ENCODE measurements at places on chromosomes 4 and X. TPM values are rescaled to one million over a fixed set of nuclear protein-coding genes. Genes with fewer than 3 reads are reported as not detected.
A peak's percentile ranks its signal among the peaks of the same experiment; 100 is the strongest.

The RIPPLY1 gene
- not detected for total RNA-seq

GRCh38 chr4:83701041-83701440 is 165.1 kb downstream of the GPAT3 start:
- H3K27me3 ChIP-seq = no peaks in the 10 kb centered on the region
- no peak overlapping the region for H3K4me3 ChIP-seq
- no peak for DNase-seq
- H3K27ac ChIP-seq = no peak overlapping the region

The ZDHHC15 gene
- 3.5 TPM for total RNA-seq

The BRS3 gene
- not detected for total RNA-seq

GRCh38 chrX:103845165-103845653 is 13.2 kb upstream of the RAB9B start:
- DNase-seq = peak; percentile 29
- H3K36me3 ChIP-seq = no peaks in the 10 kb centered on the region
- no peaks in the 10 kb centered on the region for H3K27me3 ChIP-seq
- H3K4me1 ChIP-seq = no peaks in the 10 kb centered on the region

DNA sequence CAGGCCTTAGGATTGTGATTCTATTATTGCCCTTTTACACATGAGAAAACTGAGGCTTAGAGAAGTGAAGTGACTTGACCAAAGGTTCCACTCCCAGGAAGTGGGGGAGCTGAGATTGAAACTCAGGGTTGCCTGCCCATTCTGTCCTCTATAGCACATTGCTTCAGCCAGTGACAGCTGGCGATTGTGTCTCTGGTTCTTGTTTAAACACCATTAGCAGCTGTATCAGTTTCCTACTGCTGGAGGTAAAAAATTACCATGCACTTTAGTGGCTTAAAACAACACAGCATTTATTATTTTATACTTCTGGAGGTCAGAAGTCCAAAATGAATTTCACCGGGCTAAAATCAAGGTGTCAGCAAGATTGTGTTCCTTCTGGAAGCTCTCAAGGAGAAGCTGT is 205.8 kb upstream of the MAMLD1 start:
- no peak overlapping the region for H3K4me3 ChIP-seq
- no peaks in the 10 kb centered on the region for H3K36me3 ChIP-seq
- H3K27ac ChIP-seq = no peak overlapping the region
- no peaks in the 10 kb centered on the region for H3K4me1 ChIP-seq
- no peaks in the 10 kb centered on the region for H3K27me3 ChIP-seq
- DNase-seq = no peak

The GSX2 gene
- total RNA-seq = not detected

DNA sequence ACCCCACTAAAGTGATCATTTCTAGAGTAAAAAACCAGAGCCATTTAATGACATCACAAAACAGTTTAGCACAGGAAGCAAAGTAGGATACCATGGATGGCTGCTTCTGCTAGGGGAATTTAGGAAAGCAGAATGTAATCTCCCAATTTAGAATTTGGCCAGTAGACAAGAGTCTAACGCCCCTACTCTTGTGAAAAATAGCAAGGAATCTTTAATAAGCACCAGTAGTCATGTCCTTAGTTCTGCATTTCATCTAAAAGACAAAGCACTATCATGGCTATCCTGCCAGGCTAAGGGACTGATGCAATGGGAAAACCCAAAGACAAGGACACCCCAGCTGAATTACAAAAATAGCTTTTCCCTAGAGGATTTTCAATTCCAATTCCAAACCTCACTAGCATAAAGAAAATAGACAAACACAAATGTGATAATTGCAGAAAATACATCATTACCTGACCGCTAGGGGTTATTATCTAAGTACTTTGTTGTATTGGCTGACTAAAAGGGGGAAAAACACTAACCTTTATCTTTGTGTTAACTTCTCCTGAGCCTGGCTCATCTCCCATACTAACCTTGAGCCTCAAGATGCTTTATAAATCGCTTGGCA is 2.6 kb upstream of the AMMECR1 start:
- H3K4me1 ChIP-seq = peaks cover 2% of the 10 kb centered on the region
- no peak overlapping the region for H3K4me3 ChIP-seq
- H3K27ac ChIP-seq = no peak overlapping the region
- H3K36me3 ChIP-seq = no peaks in the 10 kb centered on the region
- DNase-seq = no peak

- no peak for DNase-seq
- H3K4me3 ChIP-seq = no peak overlapping the region
- H3K27ac ChIP-seq = no peak overlapping the region
- H3K27me3 ChIP-seq = no peaks in the 10 kb centered on the region
- H3K4me1 ChIP-seq = peaks cover 11% of the 10 kb centered on the region
These were observed 147.5 kb upstream of the ANK2 start for GRCh38 chr4:112901962-112902411.

- H3K4me3 ChIP-seq = no peak overlapping the region
- no peak overlapping the region for H3K27ac ChIP-seq
- no peak for DNase-seq
- no peaks in the 10 kb centered on the region for H3K36me3 ChIP-seq
- no peaks in the 10 kb centered on the region for H3K27me3 ChIP-seq
- H3K4me1 ChIP-seq = no peaks in the 10 kb centered on the region
These were observed 48.3 kb upstream of the C4orf54 start for GRCh38 chr4:99705891-99706290.

GRCh38 chrX:153778181-153778580 is 2.7 kb upstream of the SRPK3 start:
- no peak overlapping the region for H3K27ac ChIP-seq
- DNase-seq = no peak
- H3K4me1 ChIP-seq = no peaks in the 10 kb centered on the region
- no peaks in the 10 kb centered on the region for H3K36me3 ChIP-seq
- H3K27me3 ChIP-seq = no peaks in the 10 kb centered on the region

DNA sequence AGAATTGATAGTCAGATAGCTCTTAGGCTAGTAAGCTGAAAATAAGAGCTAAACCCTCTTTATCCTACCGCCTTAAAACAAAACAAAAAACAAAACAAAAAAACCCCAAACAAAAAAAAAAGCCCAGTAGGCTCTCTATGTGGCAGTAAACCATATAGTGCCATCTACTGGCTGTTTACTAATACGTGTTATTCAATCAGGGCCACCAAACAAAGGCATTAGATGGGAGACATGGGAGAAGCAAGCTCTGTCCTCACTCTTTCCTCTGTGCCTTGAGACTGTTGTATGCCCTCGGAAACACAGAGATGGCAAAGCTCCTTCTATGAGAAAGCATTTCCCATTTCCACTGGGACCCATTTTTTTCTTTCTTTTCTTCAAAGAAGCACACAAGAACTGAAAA is 148.8 kb upstream of the MID1 start:
- no peaks in the 10 kb centered on the region for H3K27me3 ChIP-seq
- H3K4me1 ChIP-seq = no peaks in the 10 kb centered on the region
- H3K27ac ChIP-seq = no peak overlapping the region
- no peaks in the 10 kb centered on the region for H3K36me3 ChIP-seq

DNA sequence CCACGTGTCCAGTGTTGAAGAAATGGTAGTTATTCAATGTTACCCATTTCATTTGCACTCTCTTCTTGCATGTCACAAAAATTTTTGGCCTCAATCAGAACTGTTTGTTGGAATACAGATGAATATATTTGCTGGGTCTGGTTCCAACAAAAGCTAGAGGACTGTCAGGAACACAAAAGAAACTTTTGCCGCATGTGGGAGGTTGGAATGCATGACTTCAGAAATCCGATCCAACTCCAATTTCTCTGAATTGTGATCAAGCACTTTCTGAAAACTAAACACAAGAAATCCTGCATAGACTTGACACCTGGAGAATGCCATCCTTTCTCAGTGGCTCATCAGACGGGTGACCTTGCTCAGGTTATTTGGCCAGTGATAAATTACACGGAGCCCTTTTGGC is 15.4 kb downstream of the SETD7 start:
- DNase-seq = no peak
- no peak overlapping the region for H3K27ac ChIP-seq
- no peaks in the 10 kb centered on the region for H3K36me3 ChIP-seq
- H3K4me1 ChIP-seq = 0 out of 2 replicates have a peak, but pooled peaks cover 2% of the 10 kb centered on the region
- no peak overlapping the region for H3K4me3 ChIP-seq
- no peaks in the 10 kb centered on the region for H3K27me3 ChIP-seq

DNA sequence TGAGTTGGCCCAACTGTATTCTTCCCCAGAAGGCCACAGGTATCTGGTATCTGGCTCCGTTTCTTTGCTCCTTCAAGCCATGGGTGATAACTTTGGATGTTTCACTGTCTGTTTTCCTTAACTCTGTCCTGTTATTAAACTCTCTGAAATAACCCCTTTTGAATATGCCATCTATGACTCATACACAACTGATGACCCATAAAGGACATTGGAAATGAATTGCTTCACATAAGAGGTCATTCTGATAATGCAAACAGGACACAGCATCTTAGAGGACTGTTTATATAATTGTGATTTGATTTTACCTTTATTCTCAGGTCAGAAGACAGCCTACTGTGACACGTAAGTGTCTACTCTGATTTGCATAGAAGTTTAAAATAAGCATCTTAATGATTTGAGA is 227.7 kb downstream of the VEGFC start:
- no peak for DNase-seq
- H3K4me1 ChIP-seq = no peaks in the 10 kb centered on the region
- H3K36me3 ChIP-seq = no peaks in the 10 kb centered on the region
- no peak overlapping the region for H3K4me3 ChIP-seq

DNA sequence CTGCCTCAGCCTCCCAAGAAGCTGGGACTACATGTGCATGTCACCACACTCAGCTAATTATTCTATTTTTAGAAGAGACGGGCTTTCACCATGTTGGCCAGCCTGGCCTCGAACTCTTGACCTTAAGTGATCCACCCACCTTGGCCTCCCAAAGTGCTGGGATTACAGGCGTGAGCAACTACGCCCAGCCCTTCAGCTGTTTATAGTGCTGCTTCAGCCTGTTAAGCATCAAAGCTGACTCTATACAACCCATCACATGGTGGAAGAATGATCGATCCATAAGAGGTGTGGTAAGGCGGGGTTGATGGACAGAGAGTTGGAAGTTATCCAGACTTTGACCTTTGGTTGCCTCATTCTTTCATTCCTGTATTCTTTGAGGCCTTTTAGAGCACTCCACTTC is 56.2 kb upstream of the RAPGEF2 start:
- H3K27ac ChIP-seq = no peak overlapping the region
- DNase-seq = no peak
- no peaks in the 10 kb centered on the region for H3K36me3 ChIP-seq
- H3K27me3 ChIP-seq = no peaks in the 10 kb centered on the region
- H3K4me1 ChIP-seq = peaks cover 13% of the 10 kb centered on the region

The TRIM75 gene
- total RNA-seq = not detected

DNA sequence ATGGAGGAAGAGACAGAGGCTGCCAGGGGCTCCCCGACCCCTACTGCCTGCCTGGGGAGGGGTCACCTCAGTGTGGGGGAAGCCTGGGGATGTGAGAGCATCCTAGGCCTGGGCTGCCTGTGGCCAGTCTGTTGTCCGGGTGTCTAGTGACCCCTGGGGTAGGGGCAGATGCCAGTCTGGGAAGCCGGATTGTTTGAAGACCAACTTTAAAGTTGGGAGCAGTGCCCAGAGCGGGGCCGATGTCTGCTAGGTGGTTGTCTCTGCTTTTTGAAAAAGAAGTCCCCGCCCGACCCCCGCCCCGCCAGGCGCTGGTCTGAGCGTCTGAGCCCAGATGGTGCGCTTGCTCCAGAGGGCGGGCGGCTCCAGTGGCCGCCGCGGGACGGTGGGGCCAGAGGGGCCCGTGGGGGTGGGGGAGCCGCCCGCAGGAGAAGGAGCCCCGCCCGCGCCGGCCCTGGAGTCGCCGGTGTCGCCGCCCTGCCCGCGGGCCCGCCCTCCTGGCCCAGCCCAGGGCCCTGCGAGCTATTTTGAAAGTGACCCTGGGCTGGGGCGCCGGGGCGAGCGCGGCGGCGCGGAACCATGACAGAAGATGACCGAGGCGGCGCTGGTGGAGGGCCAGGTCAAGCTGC is at the start of gene DOK7:
DOK7 (plus strand) TSS at position 517 of the 626 bp plus-strand sequence; CDS start at position 587, 70 bp downstream.
- H3K27ac ChIP-seq = no peak within 1 kb of the TSS
- no peaks in the 10 kb centered on the region for H3K36me3 ChIP-seq
- H3K27me3 ChIP-seq = peaks cover 66% of the 10 kb centered on the region
- DNase-seq = no peak
- H3K4me3 ChIP-seq = peak within 1 kb of the TSS; percentile 52

DNA sequence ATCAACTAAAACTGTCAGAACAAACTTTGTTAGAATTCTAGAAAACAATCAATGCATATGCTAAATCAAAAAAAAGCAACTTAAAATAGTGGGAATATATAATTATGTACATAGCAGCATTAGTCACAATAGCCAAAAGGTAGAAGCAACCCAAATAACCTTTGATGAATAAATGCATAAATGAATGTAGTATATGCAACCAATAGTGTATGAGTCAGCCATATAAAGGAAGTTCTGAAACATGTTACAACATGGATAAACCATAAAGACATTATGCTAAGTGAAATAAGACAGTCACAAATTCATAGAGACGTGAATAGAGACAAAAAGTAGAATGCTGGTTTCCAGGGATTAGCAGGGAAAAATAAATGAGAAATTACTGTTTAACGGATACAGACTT is 762.8 kb upstream of the INTU start:
- no peak overlapping the region for H3K4me3 ChIP-seq
- no peaks in the 10 kb centered on the region for H3K4me1 ChIP-seq
- H3K36me3 ChIP-seq = no peaks in the 10 kb centered on the region
- no peaks in the 10 kb centered on the region for H3K27me3 ChIP-seq
- DNase-seq = no peak
- H3K27ac ChIP-seq = no peak overlapping the region

DNA sequence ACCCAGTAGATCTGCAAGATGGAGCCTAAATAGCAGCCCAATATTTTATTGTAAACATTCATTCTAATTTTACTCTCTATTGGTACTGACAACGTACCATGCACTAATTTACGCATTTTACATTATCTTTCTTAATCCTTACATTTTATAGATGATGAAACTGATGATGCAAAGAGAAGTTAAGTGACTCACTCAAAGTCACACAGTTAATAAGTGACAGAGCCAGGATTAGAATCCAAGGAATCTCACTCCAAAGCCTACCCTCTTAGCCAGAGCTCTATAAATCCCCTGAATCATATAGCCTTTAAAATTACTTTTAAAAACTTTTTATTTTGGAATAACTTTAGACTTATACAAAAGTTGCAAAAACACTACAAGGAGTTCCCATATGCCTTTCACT is 37.6 kb downstream of the PHKA1 start:
- H3K4me1 ChIP-seq = no peaks in the 10 kb centered on the region
- no peaks in the 10 kb centered on the region for H3K36me3 ChIP-seq
- no peak overlapping the region for H3K4me3 ChIP-seq
- H3K27me3 ChIP-seq = no peaks in the 10 kb centered on the region
- H3K27ac ChIP-seq = no peak overlapping the region

- no peaks in the 10 kb centered on the region for H3K36me3 ChIP-seq
- H3K4me1 ChIP-seq = no peaks in the 10 kb centered on the region
- no peak overlapping the region for H3K27ac ChIP-seq
- DNase-seq = no peak
- H3K27me3 ChIP-seq = no peaks in the 10 kb centered on the region
These were observed 113.7 kb downstream of the SHROOM3 start for GRCh38 chr4:76548704-76549103.

The GABRB1 gene
- total RNA-seq = 0.22 TPM

- no peak overlapping the region for H3K27ac ChIP-seq
- H3K36me3 ChIP-seq = no peaks in the 10 kb centered on the region
- no peak overlapping the region for H3K4me3 ChIP-seq
- DNase-seq = no peak
These were observed 3.0 kb upstream of the PDE6B start for GRCh38 chr4:622071-622995.

GRCh38 chr4:123415977-123416376 is 19.4 kb downstream of the SPRY1 start:
- no peak overlapping the region for H3K4me3 ChIP-seq
- no peak overlapping the region for H3K27ac ChIP-seq
- H3K36me3 ChIP-seq = no peaks in the 10 kb centered on the region
- peaks cover 26% of the 10 kb centered on the region for H3K4me1 ChIP-seq
- no peak for DNase-seq
- H3K27me3 ChIP-seq = no peaks in the 10 kb centered on the region
